Activated CD4-positive, alpha-beta T cell treated with anti-CD3 and anti-CD28 coated beads, Interleukin-2, amount 10 ng/mL, durations not matched to agents 24 days and 14 days (primary cell): ENCODE measurements at places on chromosomes 12 and 14. TPM values are rescaled to one million over a fixed set of nuclear protein-coding genes. Genes with fewer than 3 reads are reported as not detected.

The LRP1-AS gene
- not detected in 2 replicates for total RNA-seq

The KRT72 gene
- total RNA-seq, result 0.09 TPM in 1 of 2 replicates, not detected in the other

The ACVRL1 gene
- total RNA-seq, result not detected in 2 replicates

The TAC3 gene
- total RNA-seq, result 0.57 TPM in 1 of 2 replicates, not detected in the other

The KLHL42 gene
- 13.6 and 14.5 TPM in 2 replicates for total RNA-seq

The LMBR1L gene
- 39.9 and 43.7 TPM in 2 replicates for total RNA-seq

The JAG2 gene
- 9.7 and 11.2 TPM in 2 replicates for total RNA-seq

The CAPZA3 gene
- not detected in 2 replicates for total RNA-seq

The SLC6A12 gene
- total RNA-seq, result not detected in 2 replicates

The TPPP2 gene
- total RNA-seq, result not detected in 2 replicates

The SERPINA5 gene
- total RNA-seq, result not detected in 2 replicates

The RIMBP2 gene
- total RNA-seq, result not detected in 2 replicates

The PLCZ1 gene
- not detected in 2 replicates for total RNA-seq

The PLBD1 gene
- not detected in 2 replicates for total RNA-seq

The AQP2 gene
- not detected in 2 replicates for total RNA-seq

The GALNT6 gene
- 10.7 and 12.8 TPM in 2 replicates for total RNA-seq

The TEX52 gene
- 0.17 TPM in 1 of 2 replicates, not detected in the other for total RNA-seq

The PPP1R1A gene
- total RNA-seq, result not detected in 2 replicates

The ARMH4 gene
- 0.12 TPM in 1 of 2 replicates, not detected in the other for total RNA-seq

The ANAPC5 gene
- total RNA-seq, result 151 and 154 TPM in 2 replicates

The MORN3 gene
- total RNA-seq, result 0.26 and 1.0 TPM in 2 replicates

The CATSPERB gene
- 0.30 and 1.5 TPM in 2 replicates for total RNA-seq

The GNPTAB gene
- total RNA-seq, result 48.2 and 57.2 TPM in 2 replicates

The SLC25A47 gene
- total RNA-seq, result not detected in 2 replicates

The ZFHX2 gene
- total RNA-seq, result 1.8 and 2.8 TPM in 2 replicates

The NCAPD2 gene
- 104 and 106 TPM in 2 replicates for total RNA-seq

The GPR68 gene
- total RNA-seq, result 4.6 and 4.9 TPM in 2 replicates

The KRT75 gene
- total RNA-seq, result not detected in 2 replicates

The SLC8A3 gene
- 0.36 and 0.79 TPM in 2 replicates for total RNA-seq

The ANKLE2 gene
- 137 and 155 TPM in 2 replicates for total RNA-seq

The SLC6A15 gene
- not detected in 2 replicates for total RNA-seq

The DICER1 gene
- 74.4 and 77.0 TPM in 2 replicates for total RNA-seq

The FGF6 gene
- not detected in 2 replicates for total RNA-seq

The RPGRIP1 gene
- total RNA-seq, result not detected in 2 replicates

The PLEK2 gene
- 0.95 and 1.7 TPM in 2 replicates for total RNA-seq

The TTC9 gene
- total RNA-seq, result 4.8 and 5.8 TPM in 2 replicates

The SAMD15 gene
- 0.28 and 0.63 TPM in 2 replicates for total RNA-seq

The CYP27B1 gene
- 12.3 and 12.7 TPM in 2 replicates for total RNA-seq

The RAD9B gene
- 0.37 and 0.95 TPM in 2 replicates for total RNA-seq

The CLEC1B gene
- total RNA-seq, result not detected in 2 replicates
